ENCODE measurements at places on chromosomes 3 and 15.

- DNase-seq, result no peak
Measured at GRCh38 chr15:97976766-97977503, 16.4 kb downstream of the ARRDC4 start.

DNA sequence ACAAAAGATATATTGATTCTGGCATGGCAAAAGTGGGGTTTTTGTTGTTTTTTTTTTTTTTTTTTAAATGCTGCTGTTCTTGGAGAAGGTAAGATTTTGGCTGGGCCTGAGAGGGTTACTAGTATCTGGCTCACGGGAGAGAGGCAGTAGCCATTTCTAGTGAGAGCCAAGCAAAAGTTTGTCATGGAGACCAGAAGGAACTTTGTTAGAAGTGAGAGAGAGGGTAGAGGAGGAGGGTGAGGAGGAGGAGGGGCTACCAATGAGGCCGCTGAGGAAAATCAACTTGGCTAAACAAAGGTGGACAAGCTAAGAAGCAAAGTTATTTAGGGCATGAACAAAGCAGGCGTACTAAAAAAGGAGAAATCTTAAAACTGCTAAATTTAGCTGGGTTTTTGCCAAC is 48.9 kb upstream of the STRIT1 start:
- DNase-seq, result peak; percentile 22

DNA sequence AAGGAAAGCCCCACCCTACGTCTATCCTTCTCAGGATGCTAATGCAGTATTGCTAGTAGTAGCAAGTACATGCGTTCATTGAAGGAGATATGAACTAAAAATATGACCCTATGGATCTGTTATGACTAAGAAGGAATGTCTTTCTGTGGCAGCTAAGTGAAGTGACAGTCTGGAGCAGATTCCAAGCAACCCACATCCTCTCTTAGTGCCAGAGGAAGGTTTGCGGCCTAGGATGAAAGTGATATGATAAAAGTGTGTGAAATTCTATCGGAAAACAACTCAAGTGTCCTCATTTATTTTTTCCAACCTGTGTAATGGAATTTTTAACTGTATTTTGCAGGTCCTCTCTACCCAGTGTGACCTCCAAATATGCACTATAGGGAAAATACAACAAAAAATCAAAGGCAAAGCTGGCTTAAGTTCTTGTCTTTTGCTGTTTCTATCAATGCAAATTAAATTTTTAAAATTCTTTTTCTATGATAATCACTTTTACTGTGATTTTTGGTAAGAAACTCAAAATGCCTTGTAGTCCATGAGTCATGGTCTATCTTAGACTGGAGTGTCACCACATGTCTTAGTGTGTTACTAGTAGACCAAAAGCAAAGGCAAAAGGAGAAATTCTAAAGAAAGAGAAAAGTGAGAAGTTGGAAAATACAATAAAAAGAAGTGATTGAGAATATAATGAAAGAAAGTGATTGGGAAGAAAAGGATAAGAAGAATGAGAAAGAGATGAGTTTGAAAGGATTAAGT is 161.2 kb upstream of the TMCO5A start:
- no peak for DNase-seq

DNA sequence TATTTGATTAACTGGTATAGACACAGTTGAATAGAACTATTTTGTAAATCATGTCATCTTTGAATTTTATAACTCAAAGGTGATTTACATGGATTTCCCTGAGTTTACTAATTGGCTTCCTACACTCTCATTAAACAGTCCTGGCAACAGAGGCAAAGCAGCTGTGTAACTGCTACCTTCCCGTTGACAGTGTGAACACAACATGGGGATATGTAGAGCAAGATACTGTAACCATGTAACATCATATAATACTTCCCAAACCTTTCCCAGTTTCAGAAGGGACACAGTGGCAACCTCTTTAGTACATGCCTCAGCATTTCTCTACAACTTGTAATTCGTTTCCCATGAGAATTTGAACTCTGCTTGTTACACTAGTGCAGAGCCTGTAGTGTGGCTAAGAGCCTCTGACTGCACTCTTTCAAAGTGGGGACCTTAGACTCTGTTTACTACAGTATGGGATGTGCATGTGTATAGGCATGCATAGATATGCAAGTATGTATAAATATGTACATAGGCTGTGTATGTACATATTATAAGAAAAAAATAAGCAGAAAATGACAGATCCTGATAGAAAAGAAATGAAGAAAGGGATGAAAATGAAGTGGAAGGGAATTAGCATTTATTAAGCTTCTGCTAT is 299.3 kb downstream of the SLC9A9 start:
- DNase-seq, result no peak

- no peak for DNase-seq
Measured at GRCh38 chr3:111033470-111034050, 38.1 kb upstream of the NECTIN3 start.

DNA sequence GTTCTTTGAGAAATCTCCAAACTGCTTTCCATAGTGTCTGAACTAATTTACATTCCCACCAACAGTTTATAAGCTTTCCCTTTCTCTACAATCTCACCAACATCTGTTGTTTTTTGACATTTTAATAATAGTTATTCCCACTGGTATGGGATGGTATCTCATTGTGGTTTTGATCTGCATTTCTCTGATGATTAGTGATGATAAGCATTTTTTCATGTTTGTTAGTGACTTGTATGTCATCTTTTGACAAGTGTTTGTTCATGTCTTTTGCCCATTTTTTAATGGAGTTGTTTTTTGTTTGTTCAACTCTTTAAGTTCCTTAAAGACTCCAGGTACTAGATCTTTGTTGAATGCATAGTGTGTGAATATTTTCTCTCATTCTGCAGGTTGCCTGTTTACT is 116.6 kb upstream of the TSC22D2 start:
- no peak for DNase-seq
